Activated CD8-positive, alpha-beta memory T cell treated with anti-CD3 and anti-CD28 coated beads, Interleukin-2, amount 10 ng/mL, durations not matched to agents 7 days and 5 days (primary cell): ENCODE measurements at places on chromosomes 7 and 10. TPM values are rescaled to one million over a fixed set of nuclear protein-coding genes. Genes with fewer than 3 reads are reported as not detected.

The CYP2C18 gene
- not detected for total RNA-seq

The AOC1 gene
- not detected for total RNA-seq

GRCh38 chr7:36820527-36821170 lies 96.4 kb upstream of the AOAH start:
- H3K27me3 ChIP-seq = no peaks in the 10 kb centered on the region
- H3K36me3 ChIP-seq = peaks cover 4% of the 10 kb centered on the region
- H3K4me1 ChIP-seq = no peaks in the 10 kb centered on the region
- no peak overlapping the region for H3K4me3 ChIP-seq
- H3K27ac ChIP-seq = no peak overlapping the region

The PIP4K2A gene
- 129 TPM for total RNA-seq

DNA sequence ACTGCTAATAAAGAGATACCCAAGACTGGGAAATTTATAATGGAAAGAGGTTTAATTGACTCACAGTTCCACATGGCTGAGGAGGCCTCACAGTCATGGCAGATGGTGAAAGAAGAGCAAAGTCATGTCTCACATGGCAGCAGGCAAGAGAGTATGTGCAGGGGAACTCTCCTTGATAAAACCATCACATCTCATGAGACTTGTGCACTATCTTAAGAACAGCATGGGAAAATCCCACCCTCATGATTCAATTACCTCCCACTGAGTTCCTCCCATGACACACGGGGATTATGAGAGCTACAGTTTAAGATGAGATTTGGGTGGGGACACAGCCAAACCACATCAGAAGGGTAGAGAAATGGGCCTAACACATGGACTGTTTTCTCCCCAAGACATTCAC lies 156.3 kb downstream of the CCDC71L start:
- H3K27ac ChIP-seq = no peak overlapping the region
- H3K27me3 ChIP-seq = peaks cover 8% of the 10 kb centered on the region
- H3K4me3 ChIP-seq = no peak overlapping the region
- H3K36me3 ChIP-seq = peaks cover 1% of the 10 kb centered on the region
- H3K4me1 ChIP-seq = no peaks in the 10 kb centered on the region
- no peak for DNase-seq

GRCh38 chr10:93054486-93054885 lies 6.1 kb upstream of the CYP26C1 start:
- no peaks in the 10 kb centered on the region for H3K4me1 ChIP-seq
- H3K4me3 ChIP-seq = no peak overlapping the region
- H3K36me3 ChIP-seq = no peaks in the 10 kb centered on the region
- H3K27ac ChIP-seq = no peak overlapping the region
- DNase-seq = no peak

The NME8 gene
- not detected for total RNA-seq

DNA sequence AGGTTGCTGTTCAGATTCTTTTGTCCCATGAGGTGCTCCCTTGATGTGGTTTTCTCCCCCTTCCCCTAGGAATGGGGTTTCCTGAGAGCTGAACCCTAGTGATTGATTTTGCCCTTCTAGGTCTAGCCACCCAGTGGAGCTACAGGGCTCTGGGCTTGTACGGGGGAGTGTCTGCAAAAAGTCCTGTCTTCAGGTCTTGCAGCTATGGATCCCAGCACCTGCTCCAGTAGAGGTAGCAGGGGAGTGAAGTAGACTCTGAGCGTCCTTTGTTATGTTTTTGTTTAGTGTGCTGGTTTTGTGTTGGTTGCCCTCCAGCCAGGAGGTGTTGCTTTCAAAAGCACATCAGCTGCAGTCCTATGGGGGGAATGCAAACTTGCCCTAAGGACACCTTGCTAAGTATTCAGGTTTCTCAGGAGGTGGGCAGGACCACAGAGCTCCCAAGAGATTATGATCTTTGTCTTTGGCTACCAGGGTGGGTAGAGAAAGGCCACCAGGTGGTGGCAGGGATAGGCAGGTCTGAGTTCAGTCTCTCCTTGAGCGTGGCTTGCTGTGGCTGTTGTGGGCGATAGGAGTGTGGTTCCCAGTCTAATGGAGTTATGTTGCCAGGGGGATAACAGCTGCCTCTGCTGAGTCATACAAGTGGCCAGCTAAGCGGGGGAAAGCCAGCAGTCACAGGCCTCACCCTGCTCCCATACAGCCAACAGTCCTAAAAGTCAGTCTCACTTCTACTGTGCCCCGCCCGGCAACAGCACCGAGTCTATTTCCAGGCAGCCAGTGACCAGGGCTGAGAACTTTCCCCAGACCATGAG lies 92.4 kb upstream of the JCAD start:
- peak; percentile 42 for DNase-seq
- H3K36me3 ChIP-seq = peaks cover 8% of the 10 kb centered on the region
- no peak overlapping the region for H3K4me3 ChIP-seq
- peaks cover 14% of the 10 kb centered on the region for H3K4me1 ChIP-seq

GRCh38 chr10:88186335-88186734 lies 322.9 kb downstream of the PTEN start:
- DNase-seq = no peak
- no peak overlapping the region for H3K27ac ChIP-seq
- H3K36me3 ChIP-seq = peaks cover 5% of the 10 kb centered on the region
- no peak overlapping the region for H3K4me3 ChIP-seq

The CYP26C1 gene
- 0.18 TPM for total RNA-seq

DNA sequence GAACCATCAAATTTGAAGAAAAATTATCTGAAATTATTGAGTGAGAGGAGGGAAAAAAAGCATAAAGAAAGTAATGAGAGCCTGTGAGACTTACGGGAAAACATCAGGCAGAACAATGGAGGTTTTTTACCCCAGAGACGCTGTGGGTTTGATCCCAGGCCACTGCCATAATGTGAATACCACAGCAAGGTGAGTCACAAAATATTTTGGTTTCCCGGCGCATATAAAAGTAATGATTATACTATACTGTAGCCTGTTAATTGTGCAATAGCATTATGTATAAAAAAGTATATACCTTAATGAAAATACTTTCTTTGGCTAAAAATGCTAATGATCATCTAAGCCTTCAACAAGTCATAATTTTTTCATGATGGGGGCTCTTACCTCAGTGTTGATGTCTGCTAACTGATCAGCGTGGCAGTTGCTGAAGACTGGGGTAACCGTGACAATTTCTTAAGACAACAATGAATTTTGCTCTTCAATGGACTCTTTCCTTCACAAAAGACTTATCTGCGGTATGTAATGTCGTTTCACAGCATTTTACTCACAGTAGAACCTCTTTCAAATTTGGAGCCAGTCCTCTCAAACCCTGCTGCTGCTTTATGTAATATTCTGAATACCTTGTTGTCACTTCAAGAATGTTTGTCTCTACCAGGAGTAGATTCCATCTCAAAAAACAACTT lies 97.0 kb upstream of the FAM20C start:
- peaks cover 6% of the 10 kb centered on the region for H3K4me1 ChIP-seq
- H3K27me3 ChIP-seq = peaks cover 16% of the 10 kb centered on the region
- H3K27ac ChIP-seq = no peak overlapping the region
- no peak overlapping the region for H3K4me3 ChIP-seq

DNA sequence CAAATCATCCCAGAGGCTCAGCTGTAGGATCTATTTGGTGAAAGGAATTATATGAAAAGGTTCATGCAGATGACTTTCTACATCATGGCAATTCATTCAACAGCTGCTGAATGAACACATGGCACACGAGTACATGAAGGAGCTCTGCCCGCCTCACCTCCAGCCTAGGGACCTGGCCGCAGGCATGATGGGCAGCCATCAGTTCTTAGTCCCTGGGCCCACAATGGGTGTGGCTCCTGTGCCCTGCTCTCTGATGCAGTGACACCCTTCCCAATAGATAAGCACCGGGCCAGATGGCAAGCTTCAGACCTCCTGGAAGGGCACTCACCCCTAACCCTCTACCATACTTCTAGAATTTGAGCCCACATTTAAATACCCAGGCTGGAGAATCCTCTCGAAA lies 3.5 kb downstream of the CHST15 start:
- DNase-seq = no peak
- H3K27ac ChIP-seq = no peak overlapping the region
- peaks cover 55% of the 10 kb centered on the region for H3K27me3 ChIP-seq
- H3K36me3 ChIP-seq = no peaks in the 10 kb centered on the region

- DNase-seq = no peak
- peaks cover 80% of the 10 kb centered on the region for H3K4me1 ChIP-seq
- no peaks in the 10 kb centered on the region for H3K27me3 ChIP-seq
- peaks cover 42% of the 10 kb centered on the region for H3K36me3 ChIP-seq
Measured at GRCh38 chr7:131026297-131027000, 292.4 kb upstream of the KLF14 start.

DNA sequence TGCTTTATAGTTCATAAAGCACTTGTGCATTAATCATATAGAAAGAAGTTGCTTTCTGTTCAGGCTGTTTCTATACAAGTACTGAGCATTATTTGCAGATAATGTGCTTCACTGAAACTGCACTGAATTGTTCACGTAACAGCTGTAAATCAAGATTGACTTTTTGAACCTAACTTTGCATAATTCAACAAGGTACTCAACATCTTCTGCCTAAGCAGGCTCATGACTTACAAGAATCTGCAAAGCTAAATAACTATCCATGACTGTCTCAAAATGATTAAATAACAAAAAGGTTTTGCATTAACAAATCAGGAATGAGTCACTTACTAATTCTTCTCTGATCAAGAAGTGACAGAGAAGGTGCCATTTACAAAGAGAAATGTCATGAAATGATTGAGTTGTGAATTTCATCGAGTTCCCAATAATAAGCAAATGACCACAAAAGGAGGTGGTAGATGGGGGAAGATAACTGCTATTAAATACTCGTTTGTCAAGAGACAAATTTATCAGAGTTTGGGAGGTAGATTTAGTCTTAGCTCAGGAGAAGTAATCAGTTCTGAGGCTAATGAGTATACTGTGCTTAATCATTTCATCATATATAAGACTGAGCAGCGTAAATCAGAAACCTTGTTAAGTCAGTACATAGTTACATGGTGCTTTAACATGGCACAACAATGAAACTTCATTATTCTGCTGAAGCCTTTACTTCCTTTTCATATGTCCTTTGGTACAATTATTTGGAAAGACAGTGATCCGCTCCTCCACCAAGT lies 161.3 kb upstream of the LRRN3 start:
- H3K36me3 ChIP-seq = peaks cover 11% of the 10 kb centered on the region
- peaks cover 11% of the 10 kb centered on the region for H3K4me1 ChIP-seq
- H3K4me3 ChIP-seq = no peak overlapping the region
- no peaks in the 10 kb centered on the region for H3K27me3 ChIP-seq
- no peak overlapping the region for H3K27ac ChIP-seq

GRCh38 chr7:47866120-47866519 lies 82.1 kb downstream of the PKD1L1 start:
- peaks cover 6% of the 10 kb centered on the region for H3K4me1 ChIP-seq
- H3K27ac ChIP-seq = no peak overlapping the region
- no peak for DNase-seq

- no peaks in the 10 kb centered on the region for H3K4me1 ChIP-seq
- no peak overlapping the region for H3K4me3 ChIP-seq
- no peaks in the 10 kb centered on the region for H3K27me3 ChIP-seq
- no peak for DNase-seq
- H3K27ac ChIP-seq = no peak overlapping the region
Measured at GRCh38 chr10:76509446-76509845, 1078.0 kb downstream of the LRMDA start.

GRCh38 chr10:72340510-72341261 lies 14.0 kb downstream of the DNAJB12 start:
- no peaks in the 10 kb centered on the region for H3K27me3 ChIP-seq
- H3K4me3 ChIP-seq = no peak overlapping the region
- peak; percentile 85 for DNase-seq
- H3K27ac ChIP-seq = peak overlapping the region; percentile 49
- peaks cover 28% of the 10 kb centered on the region for H3K36me3 ChIP-seq

DNA sequence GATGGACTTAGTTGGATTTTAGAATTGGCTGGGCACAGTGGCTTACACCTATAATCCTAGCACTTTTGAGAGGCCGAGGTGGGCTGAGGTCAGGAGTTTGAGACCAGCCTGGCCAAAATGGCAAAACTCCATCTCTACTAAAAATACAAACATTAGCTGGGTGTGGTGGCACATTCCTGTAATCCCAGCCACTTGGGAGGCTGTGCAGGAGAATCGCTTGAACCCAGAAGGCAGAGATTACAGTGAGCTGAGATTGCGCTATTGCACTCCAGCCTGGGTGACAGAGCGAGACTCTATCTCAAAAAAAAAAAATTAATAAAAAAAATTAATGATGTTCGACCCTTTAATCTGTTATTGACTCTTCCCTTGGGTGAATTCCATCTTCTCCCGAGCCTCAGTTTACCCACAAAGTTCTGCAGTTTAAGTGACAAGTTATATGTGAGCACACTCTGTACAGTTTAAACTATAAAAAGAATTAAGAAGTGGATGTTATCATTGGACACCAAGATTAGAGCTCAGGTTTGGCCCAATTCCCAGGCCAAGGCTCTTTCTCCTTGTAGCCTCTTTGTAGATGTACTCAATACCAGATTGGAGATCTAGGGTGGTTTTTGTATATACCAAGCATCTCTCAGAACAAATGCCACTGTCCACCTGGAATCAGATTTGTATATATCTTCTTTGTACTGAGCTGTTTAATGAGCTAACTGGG lies 15.0 kb downstream of the KAT6B start:
- peaks cover 30% of the 10 kb centered on the region for H3K36me3 ChIP-seq
- no peaks in the 10 kb centered on the region for H3K27me3 ChIP-seq
- no peak overlapping the region for H3K4me3 ChIP-seq
- peaks cover 1% of the 10 kb centered on the region for H3K4me1 ChIP-seq

The HOXA11 gene
- total RNA-seq = not detected

The ZNF518A gene
- total RNA-seq = 19.2 TPM

DNA sequence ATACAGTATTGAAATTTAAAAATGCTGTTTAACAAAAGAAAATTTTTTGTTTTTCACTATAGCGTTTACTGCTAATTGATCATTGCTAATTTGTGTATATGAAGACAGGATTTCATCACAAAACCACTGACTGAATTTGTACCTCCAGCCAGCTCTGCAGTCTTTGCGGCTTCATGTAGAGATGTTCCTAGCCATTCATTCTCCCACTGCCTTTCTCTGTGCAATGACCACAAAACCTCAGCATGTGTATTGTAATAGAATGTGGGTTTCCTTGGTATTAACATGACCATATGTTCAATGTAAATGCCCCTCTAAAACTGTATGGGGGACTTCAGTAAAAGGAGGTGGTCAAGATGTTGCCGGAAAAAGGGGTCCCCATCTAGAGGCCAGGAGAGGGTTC lies 81.1 kb upstream of the STEAP1B start:
- H3K27me3 ChIP-seq = peaks cover 67% of the 10 kb centered on the region
- no peaks in the 10 kb centered on the region for H3K36me3 ChIP-seq
- no peak overlapping the region for H3K4me3 ChIP-seq
- DNase-seq = peak; percentile 46
- H3K4me1 ChIP-seq = peaks cover 5% of the 10 kb centered on the region
- no peak overlapping the region for H3K27ac ChIP-seq

- H3K27ac ChIP-seq = no peak overlapping the region
- peaks cover 15% of the 10 kb centered on the region for H3K4me1 ChIP-seq
- no peaks in the 10 kb centered on the region for H3K36me3 ChIP-seq
- H3K4me3 ChIP-seq = no peak overlapping the region
- H3K27me3 ChIP-seq = peaks cover 41% of the 10 kb centered on the region
Measured at GRCh38 chr7:43554423-43554822, 28.5 kb upstream of the STK17A start.

DNA sequence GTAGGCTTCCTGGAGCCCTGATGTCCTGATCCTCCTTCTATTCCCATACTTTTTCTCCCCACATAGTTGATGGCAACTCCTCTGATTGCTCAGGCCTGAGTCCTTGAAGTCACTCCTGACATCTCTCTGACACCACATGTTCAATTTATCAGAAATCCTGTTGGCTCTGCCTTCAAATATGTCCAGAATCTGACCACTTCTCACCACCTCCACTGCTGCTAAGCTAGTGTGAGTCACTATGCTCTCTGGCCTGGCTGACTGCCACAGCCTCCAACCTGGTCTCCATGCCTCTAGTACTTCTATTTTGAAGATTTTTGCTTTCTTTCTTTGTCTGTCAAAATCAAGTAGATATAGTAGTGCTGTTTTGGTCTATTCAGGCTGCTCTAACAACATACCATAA lies 53.0 kb downstream of the TMEM229A start:
- no peaks in the 10 kb centered on the region for H3K36me3 ChIP-seq
- H3K27me3 ChIP-seq = no peaks in the 10 kb centered on the region
- no peak for DNase-seq
